DMS79 treated with DMSO at 0.1 percent for 48 hours (cell line): ENCODE measurements at places on chromosomes 16 and 17.

DNA sequence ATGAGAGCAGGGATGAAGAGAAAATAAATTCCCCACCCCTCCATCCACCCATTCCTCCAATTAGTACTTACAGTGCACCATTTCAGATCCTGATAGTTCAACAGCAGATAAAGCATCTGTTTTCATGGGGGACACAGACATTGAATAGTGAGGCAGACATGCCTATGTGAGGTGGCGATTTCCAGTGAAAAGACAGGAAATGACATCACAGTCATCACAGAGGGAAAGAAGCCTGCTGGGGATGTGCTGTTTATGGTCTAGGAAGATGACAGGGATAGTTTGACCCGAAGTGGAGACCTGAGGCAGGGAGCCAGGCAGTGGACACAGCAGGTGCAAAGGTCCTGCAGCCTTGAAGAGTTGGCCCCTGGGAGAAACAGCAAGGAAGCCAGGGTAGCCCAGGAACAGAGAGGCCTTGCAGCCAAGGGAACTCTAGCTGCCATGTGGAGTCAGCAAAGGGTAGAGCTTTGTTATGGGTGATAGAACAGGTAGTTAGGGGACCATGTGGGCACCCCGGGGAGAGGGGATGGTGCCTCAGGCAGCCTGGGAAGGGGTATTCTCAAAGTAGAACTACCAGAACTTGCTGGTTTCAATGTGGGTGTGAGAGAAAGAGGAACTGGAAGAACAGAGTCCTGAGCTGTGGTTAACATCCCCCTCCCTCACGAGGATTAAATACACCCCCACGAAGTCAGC lies 256.6 kb downstream of the CPPED1 start:
- DNase-seq, result no peak

DNA sequence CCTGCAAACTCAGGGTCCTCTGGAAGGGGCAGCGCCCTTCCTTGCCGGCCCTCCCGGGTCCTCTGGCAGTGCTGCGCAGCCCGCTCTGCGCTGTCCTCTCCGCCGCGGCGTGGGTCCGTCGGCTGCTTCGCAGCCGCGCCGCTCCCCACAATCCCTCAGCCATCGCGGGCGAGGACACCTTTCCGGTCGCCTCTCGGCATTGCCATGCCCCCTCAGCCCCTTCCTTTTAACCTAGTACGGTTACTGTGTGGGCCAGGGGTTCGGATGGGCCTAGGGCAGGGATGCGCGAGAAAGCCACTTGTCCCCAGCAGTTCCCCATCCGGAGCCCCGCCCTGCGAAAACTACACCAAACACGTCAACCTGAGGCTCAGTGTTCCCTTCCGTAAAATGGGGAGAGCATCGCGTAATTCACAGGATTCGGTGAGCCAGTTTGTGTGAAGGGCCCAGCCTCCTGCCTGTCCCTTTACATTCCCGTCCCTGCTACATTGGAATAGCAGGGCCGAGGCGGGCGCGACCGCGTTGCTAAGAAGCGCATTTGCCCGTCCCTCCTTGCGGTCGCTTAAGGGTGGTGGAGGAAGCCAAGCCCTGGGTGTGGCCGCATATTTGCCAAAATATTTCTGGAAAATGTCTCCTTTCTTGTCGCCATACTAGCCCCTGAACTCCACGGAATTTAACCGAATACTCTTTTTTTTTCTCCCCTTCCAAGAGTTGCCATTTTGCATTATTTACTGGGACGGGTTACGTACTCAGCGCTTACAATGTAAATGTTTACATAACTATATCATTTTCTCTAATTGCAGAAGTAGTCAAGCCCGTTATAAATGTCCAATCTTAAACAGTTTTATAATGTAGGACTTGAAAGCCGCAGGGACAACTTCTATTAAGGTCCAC lies 13.2 kb downstream of the COPZ2 start:
- DNase-seq, result no peak

DNA sequence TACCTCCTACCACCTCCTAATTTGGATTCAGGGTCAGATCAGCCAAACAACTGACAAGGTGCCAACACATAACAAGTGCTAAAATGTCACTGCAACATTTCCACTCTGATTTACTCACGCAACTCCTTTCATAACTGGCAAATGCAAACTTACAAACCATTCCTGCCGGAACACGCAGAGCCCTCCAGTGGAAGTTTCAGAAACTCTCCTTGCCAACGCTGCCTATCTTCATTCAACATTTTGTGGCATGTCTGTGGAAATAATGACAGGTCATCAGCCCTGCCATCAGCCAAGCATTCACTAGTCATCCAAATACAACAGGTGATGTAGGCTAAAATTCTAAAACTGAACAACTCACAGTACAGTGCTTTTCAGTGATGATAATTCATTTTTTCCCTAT lies 37.7 kb upstream of the OR3A1 start:
- no peak for DNase-seq

DNA sequence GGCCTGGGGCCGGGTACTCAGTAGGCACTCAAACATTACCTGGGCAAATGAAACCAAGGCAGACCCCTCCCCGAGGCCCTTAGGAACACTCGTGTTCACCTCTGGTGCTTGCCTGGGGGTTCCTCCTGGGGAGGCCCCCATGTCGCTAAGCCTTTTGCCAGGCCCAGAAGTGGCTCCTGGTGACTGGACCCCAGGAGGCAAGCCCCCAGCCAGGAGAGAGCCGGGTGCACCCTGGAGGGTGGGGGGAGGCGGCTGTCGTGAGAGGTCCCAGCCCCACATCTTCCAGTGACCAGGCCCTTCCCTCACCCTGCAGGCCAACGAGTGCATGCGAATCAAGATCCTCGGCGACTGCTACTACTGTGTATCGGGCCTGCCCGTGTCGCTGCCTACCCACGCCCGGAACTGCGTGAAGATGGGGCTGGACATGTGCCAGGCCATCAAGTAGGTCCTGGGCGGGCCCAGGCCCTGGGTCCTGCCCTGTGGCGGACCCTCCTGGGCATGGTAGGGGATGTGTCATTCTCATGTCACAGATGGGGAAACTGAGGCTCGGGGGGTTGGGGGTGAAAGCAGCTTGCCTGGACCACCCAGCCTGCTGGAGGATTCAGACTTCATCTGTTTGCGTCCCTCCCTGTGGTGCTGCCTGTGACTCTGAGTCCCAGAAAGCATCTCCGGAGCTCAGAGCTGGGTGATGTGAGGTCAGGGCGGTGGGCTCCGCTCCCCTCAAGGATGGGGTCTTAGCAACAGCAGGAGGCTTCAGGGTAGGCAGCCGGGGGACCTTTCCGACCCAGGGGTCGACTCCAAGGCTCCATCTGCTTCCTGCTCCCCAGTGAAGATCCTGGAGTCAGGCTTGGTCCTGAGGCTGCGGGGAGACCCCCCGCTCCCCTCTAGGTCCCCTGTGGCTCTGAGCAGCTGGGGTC lies 32.5 kb downstream of the ADCY7 start:
- no peak for DNase-seq

DNA sequence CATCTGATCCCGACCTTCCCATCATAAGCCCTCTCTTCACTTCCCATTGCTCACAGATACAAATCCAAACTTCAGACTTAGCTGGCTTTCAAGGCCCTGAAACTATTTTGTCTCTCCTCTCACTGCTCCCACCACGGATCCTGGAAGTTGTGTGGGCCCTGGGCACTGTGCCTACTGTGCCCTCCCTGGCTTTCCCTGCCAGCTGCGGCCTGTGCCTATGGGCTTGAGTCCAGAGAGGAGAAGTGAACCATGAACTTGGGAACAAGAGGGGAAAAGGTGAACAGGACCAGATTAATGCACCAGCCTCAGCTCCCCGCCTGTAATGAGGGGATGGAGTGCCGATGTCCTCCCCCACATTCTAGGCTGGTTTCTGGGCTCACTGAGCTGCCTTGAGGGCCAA lies 18.9 kb upstream of the KCNJ12 start:
- DNase-seq, result no peak

- no peak for DNase-seq
Observed at GRCh38 chr17:18226284-18226945, 980 bp downstream of the LLGL1 start.

DNA sequence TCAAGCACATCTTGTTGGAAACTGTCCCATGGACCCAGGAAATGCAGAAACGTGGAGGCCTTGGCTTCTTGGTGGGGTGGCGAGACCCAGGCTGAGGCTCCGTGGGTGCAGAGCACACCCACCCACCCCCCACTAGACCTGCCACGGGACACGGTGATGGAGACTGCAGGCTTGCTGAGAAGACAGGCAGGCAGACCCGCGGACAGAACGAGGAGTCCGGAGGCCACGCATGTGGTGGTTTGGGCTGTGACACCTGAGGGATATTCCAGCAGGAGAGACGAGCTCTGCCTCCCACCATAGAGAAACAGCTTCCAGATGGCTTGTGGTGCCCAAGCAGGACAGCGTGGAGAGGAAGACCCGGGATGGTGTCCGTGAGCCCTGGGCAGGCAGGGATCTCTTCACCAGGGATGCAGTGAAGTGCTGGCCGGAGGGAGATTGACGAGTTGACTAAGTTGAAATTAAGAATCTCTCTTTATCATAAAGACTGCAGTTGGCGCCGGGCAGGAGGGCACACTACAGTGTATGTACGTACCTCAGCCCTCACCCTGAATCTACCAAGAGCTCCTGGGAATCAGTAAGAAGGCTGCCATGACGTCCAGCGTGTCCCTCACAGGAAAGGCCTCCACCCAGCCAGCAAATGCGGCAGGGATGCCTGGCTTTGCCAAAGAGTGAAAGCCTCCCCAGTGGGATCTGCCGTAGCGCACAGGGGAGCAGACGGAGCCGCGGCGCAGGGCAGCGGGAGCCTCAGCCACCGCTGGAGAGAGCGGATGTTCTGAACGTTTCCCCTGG lies 8.2 kb downstream of the UBE2I start:
- no peak for DNase-seq

- DNase-seq, result no peak
Observed at GRCh38 chr16:89890200-89890599, 16.8 kb downstream of the TCF25 start.
